ENCODE measurements at places on chromosomes 1 and 21. TPM values are rescaled to one million over a fixed set of nuclear protein-coding genes. Genes with fewer than 3 reads are reported as not detected.

The RAB7B gene
- total RNA-seq = not detected

The METTL25B gene
- total RNA-seq = 7.3 TPM

The SYNJ1 gene
- total RNA-seq = 7.1 TPM

The RAB3B gene
- total RNA-seq = 2.1 TPM

The CD48 gene
- total RNA-seq = not detected

The CASZ1 gene
- 2.3 TPM for total RNA-seq

The MAP1LC3C gene
- not detected for total RNA-seq

The OPTC gene
- total RNA-seq = not detected

The SARS1 gene
- 130 TPM for total RNA-seq

All from dermis microvascular lymphatic vessel endothelial cell (primary cell).